Activated CD4-positive, alpha-beta T cell treated with anti-CD3 and anti-CD28 coated beads for 24 hours (primary cell): ENCODE measurements at places on chromosomes 11 and 22.

DNA sequence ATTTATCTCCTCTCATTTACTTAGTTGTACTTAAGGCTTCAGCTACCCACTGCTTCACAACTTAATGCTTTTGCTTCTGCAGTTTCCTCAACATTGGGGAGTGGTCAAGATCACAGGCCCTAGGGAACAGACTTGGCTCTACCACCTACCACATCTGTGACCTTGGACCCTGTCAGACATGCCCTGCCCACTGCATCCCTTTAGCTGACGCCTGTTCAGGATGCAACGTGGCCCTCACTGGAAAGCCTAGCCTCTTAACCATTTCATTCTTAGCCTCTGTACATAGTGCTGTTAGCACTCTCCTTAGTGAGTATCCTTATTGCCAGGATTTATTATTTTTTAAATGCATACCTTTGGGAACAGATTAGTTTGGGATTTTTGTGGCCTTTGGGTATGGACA is 34.4 kb downstream of the TNRC6B start:
- DNase-seq: no peak

GRCh38 chr11:120517390-120517761 is 5.8 kb downstream of the GRIK4 start:
- DNase-seq: no peak

GRCh38 chr11:111905411-111905810 is 6.2 kb downstream of the CRYAB start:
- DNase-seq: no peak

DNA sequence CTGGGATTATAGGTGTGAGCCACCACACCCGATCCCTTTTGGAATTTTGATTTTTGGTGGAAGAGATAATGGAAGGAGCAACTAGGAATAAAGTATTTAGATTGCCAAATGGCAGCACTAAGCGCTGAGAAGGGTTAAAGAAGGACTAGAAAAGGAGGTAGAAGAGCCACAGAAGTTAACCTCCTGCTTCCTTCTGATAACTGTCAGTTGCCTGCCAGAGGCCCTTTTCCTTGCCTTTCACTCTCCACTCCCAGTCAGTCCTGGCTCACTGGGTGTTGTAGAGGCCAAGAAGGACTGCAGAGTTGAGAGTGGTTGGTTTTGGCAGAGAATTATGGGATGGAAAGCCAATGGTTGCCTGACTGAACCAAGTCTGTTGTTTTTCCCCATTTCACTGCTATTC is 19.3 kb downstream of the ZC3H12C start:
- no peak for DNase-seq

DNA sequence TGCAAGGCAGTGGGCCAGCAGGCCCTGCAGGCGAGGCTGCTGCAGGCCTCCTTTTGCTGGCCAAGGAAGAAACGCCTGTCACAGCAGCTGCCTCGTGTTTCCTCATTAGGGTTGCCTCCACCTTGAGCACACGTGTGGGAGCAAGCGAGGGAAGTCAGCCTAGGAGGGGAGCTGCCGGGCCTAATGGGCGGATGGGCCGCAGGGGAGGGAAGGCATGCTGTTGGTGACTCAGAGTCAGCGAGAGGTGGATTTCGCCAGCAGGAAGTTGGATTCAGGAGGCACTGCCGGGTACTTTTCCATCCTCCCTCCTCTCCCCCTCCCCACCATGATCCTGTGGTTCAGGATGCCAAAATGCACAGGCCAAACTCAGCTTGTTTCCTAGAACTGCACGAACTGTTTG is 498.7 kb downstream of the METTL15 start:
- DNase-seq: no peak

- DNase-seq: no peak
Measured at GRCh38 chr11:126573325-126573978, 218.0 kb downstream of the ST3GAL4 start.

DNA sequence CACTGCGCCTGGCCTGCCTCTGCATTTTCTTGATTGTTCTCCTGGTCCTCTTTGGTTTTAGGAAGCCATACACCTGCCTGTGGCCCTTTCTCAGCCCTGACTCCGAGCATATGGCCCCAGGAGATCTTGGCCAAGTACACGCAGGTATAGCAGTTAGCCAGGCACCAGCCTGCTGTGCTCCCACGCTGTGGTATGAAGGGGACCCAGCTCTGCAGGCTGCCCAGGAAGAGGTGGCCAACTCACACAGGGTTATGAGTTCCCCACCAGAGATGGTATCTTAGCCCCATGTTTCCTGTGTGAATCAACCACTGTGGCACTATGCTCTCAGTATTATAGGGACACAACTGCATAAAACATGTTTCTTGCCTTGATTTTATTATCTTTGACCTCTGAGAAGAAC is 31.1 kb downstream of the SGSM3 start:
- no peak for DNase-seq

DNA sequence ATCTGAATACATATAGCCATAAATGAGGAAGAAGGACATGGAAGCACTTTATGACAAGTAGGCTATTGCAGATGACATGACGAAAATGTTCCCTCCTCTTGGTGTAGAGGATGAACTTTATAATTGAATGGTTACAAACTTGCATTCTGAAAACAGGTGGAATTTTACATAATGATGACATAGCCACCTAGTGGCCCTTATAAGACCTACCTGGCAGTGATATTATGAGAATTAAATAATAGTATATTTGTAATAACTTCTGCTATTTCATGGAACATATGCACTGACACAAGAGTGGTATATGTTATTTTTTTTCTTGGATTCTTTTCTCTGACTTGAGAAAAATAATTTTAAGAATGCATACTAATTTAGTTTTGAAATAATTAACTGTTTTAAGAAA is 22.9 kb downstream of the TRIM22 start:
- no peak for DNase-seq

DNA sequence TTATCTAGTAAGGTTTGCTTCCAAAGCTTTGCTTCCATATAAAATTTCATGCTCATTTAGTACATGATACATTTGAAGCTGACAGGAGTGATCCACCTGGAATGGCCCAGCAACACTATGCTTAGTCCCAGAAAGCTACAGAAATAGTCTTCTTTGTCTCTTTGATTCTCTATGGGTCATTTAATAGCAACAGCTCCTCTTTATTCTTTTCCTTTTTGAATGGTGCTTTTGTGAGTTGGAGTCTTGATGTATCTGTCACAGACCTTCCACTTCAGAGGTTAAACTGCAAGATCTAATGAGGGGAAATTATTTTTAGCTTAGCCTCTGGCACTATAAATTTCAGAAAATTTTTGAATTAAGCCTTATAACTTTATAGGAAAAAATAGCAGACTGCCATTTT is 509.5 kb downstream of the KCNA4 start:
- no peak for DNase-seq

DNA sequence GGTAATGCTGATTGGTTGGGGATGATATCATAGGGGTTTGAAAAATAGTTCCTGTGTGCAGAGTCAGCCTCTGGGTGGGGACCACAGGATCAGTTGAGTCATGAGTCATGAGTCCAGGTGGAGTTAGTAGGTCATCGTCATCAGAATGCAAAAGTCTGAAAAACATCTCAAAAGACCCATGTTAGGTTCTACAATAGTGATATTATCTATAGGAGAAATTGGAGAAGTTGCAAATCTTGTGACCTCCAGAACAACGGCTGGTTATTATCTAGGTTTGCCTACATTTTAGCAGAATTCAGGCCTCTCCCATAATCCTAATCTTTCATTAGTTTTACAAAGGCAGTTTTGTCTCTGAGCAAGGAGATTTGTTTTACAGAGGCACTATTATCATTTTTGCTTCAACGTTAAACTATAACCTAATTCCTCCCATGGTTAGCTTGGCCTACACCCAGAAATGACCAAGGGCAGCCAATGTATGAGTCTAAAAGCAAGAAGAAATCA is 38.9 kb downstream of the MS4A2 start:
- no peak for DNase-seq

DNA sequence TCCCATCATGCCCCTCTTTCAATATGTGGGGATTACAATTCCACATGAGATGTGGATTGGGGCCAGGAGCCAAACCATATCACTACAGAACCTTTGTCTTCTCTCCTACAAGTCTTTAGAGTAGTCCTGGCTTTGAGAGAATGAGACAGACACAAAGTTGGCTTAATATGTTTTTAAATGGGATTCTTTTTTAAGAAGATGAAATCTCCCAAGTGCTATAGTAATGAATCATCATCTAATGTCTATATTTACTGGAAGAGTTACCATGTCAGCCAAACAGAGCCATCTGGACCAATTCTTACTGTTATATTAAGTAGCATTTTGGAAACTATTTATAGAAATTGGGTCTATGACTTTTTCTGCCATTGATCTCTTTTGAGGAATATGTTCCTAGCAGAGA is 38.1 kb upstream of the CARD18 start:
- DNase-seq: no peak

DNA sequence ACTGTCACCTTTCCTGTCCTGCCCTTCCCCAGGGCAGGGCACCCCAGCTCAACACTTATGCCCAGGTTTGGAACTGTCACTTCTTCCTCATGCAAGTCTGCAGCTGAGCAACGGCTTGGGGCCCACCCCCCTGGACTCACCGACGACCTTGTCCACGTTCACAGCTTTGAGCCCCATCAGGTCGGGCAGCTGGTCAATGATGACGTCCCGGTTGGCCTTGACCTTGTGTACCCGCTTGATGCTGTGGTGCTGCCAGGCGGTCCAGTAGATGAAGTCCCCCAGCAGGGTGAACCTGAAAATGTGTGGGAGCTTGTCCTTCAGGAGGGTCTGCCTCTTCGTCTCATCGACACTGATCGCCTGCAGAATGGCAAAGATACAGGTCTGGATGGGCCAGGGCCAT is 135.0 kb downstream of the CRYBB2 start:
- no peak for DNase-seq

- no peak for DNase-seq
Measured at GRCh38 chr22:49351761-49352227, 475.9 kb downstream of the BRD1 start.

DNA sequence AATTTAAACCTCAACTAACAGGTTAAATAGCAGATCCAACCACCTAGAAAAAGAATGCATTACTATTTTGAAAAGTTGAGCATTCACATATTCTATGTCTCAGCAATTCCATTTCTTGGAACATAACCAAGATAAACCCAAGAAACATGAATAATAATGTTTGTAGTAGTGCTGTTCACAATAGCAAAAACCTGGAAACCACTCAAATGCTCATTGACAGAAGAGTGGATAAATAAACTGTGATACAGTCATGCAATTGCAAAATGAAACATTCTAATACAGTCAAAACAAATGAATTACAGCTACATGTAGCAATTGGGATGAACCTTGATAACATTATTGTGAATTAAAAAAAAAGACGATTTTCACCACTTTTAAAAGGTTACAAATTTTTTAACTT is 162.8 kb upstream of the TMEM45B start:
- no peak for DNase-seq

GRCh38 chr11:73445980-73446379 is 69.8 kb downstream of the RELT start:
- DNase-seq: no peak

GRCh38 chr11:44759743-44760476 is 33.1 kb downstream of the TSPAN18 start:
- DNase-seq: no peak

GRCh38 chr22:35705141-35705540 is 12.5 kb upstream of the APOL5 start:
- no peak for DNase-seq

DNA sequence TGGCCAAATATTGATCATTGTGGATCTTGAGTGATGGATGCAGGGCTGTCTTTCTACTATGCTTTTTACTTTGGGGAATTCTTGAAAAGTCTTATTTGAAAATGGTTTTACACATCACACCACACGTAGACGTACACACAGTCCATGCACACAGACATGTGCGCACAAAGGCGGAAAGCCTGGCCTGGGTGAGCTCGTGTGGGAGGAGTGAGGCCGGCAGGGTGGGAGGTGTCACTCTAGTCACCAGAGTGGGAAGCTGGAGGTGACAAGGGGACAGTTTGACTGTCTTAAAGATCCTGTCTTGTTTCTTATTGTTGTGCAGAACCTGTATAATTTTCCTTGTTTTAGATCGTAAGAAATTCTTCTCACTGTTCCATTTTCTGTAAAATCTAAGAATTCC is 326.9 kb downstream of the TBC1D22A start:
- DNase-seq: no peak

DNA sequence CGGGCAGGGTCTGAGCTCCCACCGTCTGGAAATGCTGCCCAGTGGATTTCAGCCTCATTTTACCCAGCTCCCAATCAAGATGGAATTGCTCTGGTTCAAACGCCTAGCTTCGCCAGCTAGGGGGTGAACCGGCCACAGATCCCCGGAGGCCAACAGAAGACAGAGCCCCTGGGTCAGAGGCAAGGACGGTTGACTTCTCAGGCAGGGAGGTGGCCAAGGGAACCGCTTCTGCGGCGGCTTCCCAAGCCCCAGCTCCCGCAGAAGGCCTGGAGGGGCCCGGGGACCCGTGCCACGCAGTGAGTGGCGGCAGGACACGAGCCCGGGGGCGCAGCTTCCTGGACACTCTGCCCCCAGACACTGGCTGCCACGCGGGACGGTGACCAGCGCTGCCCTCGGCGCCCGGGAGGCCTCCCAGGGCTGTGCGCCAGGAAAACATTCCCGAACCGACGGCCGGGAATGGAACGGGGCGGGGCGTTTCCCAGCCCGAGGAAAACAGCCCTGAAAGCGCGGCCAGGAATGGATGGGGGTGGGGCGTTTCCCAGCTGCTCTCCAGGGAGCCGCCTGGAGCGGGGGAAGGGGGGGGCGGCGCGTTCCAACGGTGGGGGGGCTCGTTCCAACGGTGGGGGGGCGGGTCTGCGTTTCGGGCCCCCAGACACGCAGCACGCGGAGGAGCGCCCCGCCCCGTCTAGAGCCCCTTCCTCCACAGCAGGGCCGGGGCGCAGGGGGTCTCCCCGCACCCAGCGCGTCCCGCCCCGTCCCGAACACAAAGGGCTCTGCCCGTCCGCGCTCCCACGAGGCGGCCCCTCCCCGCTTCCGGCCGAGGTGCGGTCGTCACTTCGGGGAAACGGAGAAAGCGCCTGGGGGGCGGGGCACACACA is 13.5 kb upstream of the B4GALNT4 start:
- peak; percentile 84 for DNase-seq

DNA sequence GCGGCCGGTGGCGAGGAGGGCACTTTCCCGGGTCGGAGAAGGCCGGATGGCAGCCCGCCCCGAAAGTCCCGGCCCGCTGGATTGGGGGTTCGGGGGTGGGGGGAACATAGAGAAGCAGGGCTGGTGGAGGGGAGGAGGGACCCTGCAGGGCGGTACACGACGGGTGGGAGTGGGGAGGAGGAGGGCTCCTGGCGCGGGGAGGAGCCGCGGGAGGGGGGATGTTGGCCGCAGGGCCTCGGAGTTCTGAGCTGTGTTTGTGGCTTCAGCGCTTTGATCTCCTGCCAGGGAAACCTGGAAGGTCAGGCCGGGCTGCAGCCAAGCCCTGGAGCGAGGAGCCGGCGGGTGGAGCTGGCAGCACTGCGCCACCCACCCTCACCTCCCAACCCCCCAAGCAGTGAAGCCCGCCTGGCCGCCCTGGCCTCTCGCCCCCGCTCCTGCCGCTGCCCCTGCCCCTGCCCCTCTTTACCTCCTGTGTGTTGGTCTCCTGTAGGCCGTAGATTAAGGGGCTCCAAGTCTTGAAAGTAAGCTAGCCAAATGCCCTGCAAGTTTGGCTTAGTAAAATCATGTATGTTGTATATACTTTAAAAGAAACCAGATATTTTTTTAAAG is 30.9 kb downstream of the C22orf31 start:
- no peak for DNase-seq
